ENCODE measurements at places on chromosomes 4 and X.

DNA sequence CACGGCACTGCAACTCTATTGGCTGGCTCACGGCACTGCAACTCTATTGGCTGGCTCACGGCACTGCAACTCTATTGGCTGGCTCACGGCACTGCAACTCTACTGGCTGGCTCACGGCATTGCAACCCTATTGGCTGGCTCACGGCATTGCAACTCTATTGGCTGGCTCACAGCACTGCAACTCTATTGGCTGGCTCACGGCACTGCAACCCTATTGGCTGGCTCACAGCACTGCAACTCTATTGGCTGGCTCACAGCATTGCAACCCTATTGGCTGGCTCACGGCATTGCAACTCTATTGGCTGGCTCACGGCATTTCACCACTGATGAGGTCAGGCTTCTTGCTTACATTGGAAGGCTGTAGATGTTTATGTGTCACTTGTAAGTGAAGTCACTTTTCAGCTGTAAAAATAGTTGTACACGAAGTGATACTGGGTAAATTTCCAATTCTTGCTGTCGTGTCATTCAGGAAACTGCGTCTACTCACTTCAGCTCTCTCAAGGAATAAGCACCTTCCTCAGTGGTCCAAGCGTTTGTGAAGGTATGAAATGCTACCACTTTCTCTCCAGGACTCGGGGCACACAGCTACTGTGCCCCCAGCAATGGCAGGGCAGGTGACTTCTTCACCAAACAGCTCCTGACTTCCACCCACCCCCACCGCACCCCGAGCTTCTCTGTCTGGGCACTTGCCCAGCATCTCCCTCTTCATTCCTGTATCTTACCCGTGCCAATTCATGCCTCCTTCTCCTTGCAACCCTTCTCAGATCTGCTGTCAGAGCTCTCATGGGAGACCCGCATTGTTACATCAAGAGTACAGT lies 141.3 kb downstream of the AFAP1 start:
- H3K4me3 ChIP-seq, result no peak overlapping the region
- peaks cover 6% of the 10 kb centered on the region for H3K36me3 ChIP-seq
- no peaks in the 10 kb centered on the region for H3K4me1 ChIP-seq
- H3K27ac ChIP-seq, result no peak overlapping the region

- H3K27ac ChIP-seq, result no peak overlapping the region
- H3K4me3 ChIP-seq, result no peak overlapping the region
- no peaks in the 10 kb centered on the region for H3K36me3 ChIP-seq
- peaks cover 3% of the 10 kb centered on the region for H3K4me1 ChIP-seq
- no peaks in the 10 kb centered on the region for H3K27me3 ChIP-seq
Observed at GRCh38 chr4:7904952-7905915, 34.4 kb downstream of the AFAP1 start.

DNA sequence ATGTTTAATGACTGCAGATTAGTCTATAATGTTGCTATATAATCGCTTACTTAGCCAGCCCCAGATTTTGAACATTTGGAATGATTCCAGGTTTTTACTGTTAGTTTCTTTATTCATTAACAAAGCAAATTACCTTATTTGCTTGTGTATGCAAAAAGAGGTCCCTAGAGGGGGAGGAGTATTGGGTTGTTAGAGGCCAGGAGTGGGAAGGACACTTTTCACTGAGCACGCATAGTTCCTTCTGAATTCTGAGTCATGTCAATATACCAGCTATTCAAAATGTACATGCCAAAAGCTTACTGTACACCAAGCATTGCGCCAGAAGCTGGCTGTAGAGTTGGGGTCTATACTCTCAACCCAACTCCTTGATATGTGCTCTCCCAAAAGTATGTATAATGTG lies 5.1 kb upstream of the DGAT2L6 start:
- no peak overlapping the region for H3K27ac ChIP-seq
- no peaks in the 10 kb centered on the region for H3K4me1 ChIP-seq
- no peak for DNase-seq
- no peaks in the 10 kb centered on the region for H3K27me3 ChIP-seq
- no peak overlapping the region for H3K4me3 ChIP-seq
- no peaks in the 10 kb centered on the region for H3K36me3 ChIP-seq

- H3K4me3 ChIP-seq, result no peak overlapping the region
- H3K27me3 ChIP-seq, result no peaks in the 10 kb centered on the region
- no peaks in the 10 kb centered on the region for H3K36me3 ChIP-seq
- no peaks in the 10 kb centered on the region for H3K4me1 ChIP-seq
- H3K27ac ChIP-seq, result no peak overlapping the region
Observed at GRCh38 chr4:99586797-99587196, 12.2 kb downstream of the MTTP start.

- no peak overlapping the region for H3K27ac ChIP-seq
- H3K4me1 ChIP-seq, result no peaks in the 10 kb centered on the region
- H3K36me3 ChIP-seq, result no peaks in the 10 kb centered on the region
Observed at GRCh38 chr4:38822748-38823303, 18.2 kb upstream of the TLR1 start.
